Urinary bladder (tissue), 4 donors: ENCODE measurements at places on chromosomes 12 and 14.

- DNase-seq = no peak
Observed at GRCh38 chr14:104936361-104937155, 11.9 kb downstream of the PLD4 start.

- DNase-seq = no peak
Observed at GRCh38 chr12:131021154-131021541, 67.4 kb downstream of the ADGRD1 start.

- DNase-seq = no peak
Observed at GRCh38 chr14:103708750-103709187, 6.5 kb downstream of the XRCC3 start.

DNA sequence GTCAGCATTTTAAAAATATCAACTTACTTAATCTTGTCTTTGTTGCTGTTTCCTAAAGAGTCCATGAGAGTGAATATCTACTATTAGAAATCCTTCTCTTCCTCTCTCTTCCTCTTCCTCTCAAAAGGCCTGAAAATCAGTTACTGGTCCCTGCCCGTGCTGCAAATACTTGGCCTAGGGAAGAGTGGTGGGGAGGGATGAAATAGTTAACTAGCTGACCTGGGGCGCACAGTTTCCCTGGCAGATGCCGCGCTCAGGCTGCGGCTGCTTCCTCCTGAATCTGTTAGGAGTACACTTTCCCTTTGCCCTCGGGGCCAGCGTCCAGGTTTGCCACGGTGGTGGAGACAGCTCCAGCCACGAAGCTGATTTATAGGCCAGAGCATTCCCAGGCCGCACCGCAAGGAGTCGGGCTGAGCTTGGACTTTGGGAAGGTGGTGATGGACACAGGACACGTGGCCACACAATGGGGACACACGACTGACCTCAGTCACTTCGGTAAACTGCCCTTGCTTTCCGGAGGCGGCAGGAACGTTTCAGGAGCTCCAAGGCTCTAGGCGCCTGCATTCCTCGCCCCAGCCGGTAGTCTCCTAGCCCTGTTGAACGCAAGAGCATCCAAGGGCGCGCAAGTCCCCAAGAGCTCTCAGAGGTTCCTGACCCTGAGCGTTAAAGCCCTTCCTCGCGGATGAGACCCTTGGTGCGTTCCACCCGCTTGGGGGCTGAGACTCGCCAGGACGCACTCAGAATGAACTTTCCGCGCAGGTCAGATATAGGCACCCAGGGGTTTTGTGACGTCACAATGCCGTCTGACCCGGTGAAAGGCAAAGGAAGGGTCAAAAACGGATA, 7.1 kb upstream of the ASCL1 start:
- no peak for DNase-seq

GRCh38 chr12:43912859-43913258, 77.0 kb downstream of the TMEM117 start:
- DNase-seq = no peak
